ENCODE measurements at places on chromosomes 2 and 18.

DNA sequence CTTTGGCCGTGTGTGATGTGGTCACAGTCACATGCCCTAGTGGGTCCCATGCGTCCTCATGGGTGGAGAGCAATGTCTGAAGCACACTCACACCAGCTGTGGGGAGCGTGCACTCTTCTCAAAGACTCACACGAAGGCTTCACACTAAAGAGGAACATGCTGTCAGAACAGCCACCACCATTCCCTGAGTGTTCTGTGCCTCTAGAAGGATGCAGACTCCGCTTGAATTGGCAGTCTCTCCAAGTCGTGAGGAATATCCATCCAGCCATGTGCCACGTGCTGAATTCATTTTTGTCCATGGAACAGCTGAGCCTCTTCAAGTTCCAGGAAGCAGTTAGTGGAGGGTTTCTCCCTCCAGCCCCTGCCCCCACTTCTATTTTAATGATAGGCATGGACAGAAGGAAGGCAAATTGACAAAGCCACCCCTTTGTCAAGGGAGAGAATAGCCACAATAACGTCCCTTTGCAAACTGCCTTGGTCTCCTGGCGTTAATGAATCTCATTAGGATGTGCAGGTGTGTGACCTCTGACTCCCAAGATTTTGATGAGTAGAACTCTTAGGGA is 464.3 kb upstream of the ID2 start:
- DNase-seq, result no peak

- no peak for DNase-seq
Observed at GRCh38 chr2:55228226-55228563, 3.9 kb downstream of the CLHC1 start.

GRCh38 chr2:219277703-219278654 is 1.2 kb upstream of the DNAJB2 start:
- peak; percentile 56 for DNase-seq

- DNase-seq, result no peak
Observed at GRCh38 chr18:58970943-58971790, 106.5 kb downstream of the ZNF532 start.

DNA sequence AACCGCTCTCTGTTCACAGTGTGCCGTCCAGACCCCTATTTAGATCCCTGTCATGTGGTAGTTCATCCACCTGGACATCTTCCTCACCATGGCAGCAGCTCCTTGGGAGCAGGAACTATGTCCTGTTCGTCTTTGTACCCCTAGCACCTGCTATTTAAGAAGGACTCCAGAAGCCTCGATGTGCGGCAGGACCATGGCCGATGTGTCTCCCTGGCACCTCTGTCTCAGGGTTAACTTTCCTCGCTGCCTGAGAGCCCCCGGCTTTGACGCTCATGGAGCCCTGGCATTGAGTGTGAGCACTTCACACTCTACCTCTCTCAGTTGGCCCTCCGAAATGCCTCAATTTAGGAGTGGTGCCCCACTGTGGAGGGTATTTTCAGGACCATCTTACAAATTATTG is 152.0 kb downstream of the FAM210A start:
- DNase-seq, result no peak

DNA sequence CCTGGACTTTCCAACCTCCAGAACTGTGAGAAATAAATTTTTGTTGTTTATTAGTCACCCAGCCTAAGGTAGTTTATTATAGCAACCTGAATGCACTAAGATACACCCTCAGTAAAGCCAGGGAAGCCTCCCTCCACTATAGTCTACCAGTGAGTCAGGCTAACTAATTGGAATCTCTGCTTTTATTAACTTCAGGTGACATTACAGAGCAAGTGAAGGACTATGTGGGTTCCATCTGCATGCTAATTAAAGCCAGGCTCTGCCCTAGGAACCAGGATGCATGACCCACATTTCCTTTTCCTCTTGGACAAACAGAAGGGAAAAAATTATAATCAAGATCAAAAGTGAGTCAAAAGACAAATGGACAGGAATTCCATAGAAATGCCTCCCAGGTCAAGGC is 56.1 kb downstream of the ZC3H8 start:
- DNase-seq, result no peak

DNA sequence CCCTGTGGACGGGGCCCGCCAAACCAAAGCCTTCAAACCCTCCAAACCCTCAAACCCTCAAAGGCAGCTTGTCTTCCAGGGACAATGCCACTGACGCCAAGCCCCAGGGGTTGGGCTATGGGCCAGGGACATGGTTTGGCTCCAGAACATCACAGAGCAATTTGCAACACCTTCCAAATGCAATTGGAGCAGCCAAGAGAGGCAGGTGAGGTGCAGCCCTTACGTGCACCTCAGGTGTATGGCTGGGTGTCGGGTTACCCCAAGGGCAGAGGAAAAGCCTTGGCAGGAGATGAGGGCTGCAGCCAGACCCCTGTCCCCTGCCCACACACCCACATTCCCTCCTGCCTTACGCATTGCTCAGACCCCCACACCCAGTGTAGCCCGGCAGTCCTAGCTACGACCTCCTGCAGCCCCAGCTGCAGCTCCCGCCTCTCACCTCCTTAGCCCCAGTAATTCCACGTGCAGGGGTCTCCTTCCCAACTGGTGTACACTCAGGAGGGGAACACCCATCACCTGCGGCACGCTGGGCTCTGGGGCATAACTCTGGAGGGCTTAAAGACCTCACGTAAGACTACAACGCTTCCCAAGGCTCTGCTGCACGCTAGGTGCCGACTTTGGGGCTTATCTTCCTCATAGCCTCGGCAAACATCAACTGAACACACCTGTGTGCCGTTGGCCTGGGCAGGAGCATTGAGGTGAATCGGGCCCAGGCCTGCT is 88.7 kb downstream of the TFCP2L1 start:
- no peak for DNase-seq

DNA sequence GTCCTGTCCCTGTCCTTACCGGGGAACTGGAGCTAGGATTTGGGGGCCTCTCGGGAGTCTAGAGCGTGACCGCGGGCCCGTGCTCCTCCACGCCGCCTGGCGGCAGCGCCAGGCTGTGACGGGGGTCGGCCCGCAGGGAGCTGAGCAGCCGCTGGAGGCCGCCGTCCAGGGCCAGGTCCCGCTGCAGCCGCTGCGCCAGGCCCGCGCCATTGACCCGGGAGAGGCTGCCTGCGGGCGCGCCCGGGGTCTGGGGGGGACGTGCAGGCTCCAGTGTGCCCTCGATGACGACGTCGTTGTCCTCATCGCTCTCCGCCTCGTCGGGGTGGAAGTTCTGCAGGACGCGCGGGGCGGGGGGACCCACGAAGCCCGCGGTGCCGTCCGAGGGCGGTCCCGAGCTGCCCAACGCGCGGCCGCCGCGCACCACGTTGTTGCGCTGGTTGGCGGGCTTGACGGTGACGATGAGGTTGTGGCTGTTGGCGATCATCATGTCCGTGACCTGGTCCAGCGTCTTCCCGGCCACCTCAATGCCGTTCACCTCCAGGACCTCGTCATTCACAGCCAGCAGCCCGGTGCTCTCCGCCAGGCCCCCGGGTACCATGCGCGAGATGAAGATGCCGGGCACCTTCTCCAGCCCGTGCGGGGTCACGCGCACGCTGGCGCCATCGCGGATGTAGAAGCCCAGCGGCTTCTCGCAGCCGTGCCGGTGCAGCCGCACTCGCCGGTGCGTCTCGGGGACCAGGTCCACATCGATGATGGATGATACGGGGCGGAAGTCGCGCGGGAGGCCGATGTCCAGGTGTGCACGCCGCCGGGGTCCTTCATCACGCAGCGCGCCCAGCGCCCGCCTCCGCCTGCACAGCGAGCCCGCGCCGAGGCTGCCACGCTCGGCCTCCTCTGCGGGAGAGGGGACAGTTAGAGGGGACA is 50.9 kb downstream of the ADNP2 start:
- DNase-seq, result no peak

DNA sequence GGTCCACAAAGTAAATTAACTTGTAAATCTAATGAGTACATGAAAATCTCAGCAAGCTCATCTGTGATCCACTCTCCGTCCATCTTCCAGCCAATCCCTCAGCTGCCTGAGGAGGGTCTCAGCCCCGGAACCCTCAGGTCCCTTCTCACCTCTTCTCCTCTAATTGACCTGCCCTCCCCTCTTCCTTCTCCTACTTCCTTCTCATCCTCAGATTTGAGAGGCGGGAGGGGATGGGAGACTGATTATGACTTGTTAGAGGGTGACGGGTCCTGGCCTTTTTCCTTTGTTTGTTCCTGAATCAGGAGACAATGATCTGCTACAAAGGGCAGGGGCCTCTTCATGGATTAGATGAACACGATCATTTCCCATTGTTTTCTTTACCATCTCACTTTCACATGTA is 80.1 kb downstream of the CYBRD1 start:
- no peak for DNase-seq

DNA sequence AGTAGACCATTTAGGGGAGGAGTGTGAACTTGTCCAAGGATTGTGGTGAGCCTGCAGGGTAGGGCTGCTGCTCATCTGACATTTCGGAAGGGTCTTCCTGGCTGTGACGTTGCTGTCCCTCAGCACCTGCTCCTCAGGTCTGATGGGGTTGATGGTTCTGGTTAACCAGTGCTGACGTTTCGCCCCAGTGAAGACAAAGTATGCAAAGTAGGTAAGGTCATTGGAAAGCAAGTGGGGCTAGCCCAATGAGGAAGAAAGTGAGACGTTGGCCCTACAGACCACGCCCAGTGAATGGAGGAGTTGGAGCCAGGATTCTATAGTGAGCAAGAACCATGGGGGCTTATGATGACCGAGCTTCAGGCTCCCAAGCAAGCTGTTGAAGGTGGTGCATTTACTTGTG is 33.4 kb upstream of the ZNF396 start:
- DNase-seq, result no peak

GRCh38 chr2:171323971-171324528 is 109.7 kb downstream of the METTL8 start:
- no peak for DNase-seq

DNA sequence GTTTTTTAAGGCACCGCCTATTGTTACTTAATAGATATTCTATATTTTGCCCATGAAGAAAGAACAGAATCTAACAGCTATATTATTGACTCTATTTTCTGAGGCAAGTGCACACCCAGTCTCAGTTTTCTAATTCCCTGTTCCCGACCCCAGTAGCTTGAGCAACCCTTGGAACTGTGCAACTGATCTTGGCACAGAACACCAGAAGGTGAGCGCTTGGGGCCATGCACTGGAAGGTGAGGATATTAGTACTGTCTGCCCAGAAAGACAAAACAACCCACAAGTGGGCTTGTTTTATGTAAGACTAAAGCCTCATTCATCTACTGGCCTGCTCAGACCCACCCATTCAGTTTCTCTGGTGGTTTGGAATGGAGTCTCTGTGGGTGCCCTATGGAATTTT is 188.8 kb upstream of the LINC00305 start:
- DNase-seq, result no peak

DNA sequence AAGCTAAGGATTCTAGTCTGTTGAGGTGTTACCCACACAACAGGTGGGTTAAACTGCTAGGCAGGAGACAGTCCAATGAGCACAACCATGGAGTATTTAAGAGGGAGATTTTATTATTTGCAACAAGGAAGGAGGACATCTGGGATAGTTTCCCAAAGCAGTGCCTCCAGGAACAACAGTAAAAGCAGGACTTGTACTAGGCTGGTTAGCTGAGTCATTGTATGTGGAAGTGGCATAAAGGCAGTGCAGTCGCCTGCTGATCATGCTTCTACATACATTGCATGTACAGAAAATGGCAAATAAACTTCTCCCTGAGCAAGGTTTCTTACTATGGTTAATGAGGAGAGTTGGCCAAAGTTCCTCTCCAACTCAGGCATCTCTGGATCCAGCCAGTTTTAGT is 46.1 kb upstream of the CYTIP start:
- no peak for DNase-seq

DNA sequence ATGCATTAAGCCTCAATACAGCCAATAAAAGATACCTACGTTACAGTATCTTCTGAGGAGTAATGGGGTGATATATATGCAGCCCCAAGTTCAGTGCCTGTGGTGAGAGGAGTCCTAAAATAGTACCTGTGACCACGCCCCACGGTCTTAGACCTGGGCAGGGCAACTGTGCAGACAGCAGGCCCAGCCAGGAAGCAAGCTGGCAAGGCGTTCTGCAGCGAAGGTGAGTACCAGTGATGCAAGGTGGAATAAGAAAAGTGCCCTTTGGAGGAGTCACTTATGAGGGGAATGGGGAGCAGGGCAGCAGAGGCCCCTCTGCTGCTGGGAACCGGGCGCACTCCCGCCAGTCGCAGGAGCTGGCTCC is 12.7 kb upstream of the MAP3K2 start:
- no peak for DNase-seq

Measured in stimulated activated CD4-positive, alpha-beta T cell treated with anti-CD3 and anti-CD28 coated beads, Interleukin-1b, Interleukin-23, amount 100 ng/mL, for 1 hour (primary cell).